AG04450 (cell line): ENCODE measurements at places on chromosomes 5 and 9. TPM values are rescaled to one million over a fixed set of nuclear protein-coding genes. Genes with fewer than 3 reads are reported as not detected.

- no peak for DNase-seq
Measured at GRCh38 chr9:36151316-36152210, 15.0 kb downstream of the GLIPR2 start.

- no peak for DNase-seq
Measured at GRCh38 chr9:135083241-135083810, 4.1 kb upstream of the OLFM1 start.

DNA sequence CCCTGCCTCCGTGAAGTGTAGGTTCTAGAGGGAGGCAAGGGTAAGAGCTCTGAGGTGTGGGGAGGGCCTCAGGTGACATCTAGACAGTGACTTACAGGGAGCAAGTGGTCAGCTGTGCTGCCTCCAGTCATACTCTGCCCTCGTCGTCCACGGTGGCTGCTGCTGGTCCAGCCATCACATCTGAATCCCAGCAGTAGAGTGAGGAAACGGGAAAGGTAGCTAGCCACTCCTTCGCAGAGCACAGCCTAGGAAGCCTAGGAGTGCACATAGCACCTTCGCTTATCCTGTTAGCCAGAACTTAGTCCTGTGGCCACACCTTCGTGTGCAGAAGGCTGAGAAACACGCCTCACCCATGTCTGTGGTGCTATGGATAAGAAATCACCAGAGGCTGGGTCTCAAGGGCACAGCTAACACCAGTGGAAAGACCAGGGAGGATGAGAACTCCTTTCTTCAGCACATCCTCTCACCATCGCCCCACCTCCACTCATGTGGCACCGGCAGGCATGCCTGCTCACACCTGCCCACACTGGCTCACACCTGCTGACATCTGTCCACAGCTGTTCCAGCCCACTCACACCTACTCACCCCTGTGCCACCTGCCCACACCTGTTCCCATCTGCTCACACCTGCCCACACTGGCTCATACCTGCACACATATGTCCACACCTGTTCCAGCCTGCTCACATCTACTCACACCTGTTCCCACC is 44.5 kb upstream of the SLC6A19 start:
- DNase-seq = no peak

- no peak for DNase-seq
Measured at GRCh38 chr5:36982146-36982545, 105.6 kb downstream of the NIPBL start.

MARCOL gene
- polyA plus RNA-seq = not detected in 2 replicates
